NCI-H187 treated with DMSO at 0.1 percent for 48 hours (cell line): ENCODE measurements at places on chromosomes 7 and 10.

GRCh38 chr10:100529475-100530298, at the start of gene NDUFB8:
Gene NDUFB8, minus strand, starts transcription at chr10:100529871. Its CDS starts 20 bp downstream, at chr10:100529851.
- peak; percentile 30 for DNase-seq

DNA sequence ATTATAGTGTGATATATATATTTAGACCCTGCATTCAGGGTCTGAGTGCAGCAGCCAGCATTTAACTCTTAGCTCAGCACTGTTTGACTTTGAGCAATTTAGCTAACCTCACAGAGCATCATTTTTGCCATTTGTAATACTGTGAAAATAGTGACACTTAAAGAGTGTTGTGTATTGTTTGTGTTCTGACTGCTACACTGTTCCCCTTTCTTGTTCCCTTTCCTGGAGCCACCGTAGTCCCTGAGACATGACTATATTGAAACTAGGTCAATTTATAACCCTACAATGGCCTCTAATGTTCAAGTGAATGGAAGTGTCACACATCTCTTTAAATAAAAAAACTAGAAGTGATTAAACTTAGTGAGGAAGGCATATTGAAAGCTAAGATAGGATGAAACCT, 20.3 kb upstream of the CD36 start:
- no peak for DNase-seq

- DNase-seq, result no peak
These were observed 13.9 kb downstream of the HNRNPA2B1 start for GRCh38 chr7:26186364-26187311.

GRCh38 chr10:24503461-24504320, 220.0 kb downstream of the ARHGAP21 start:
- peak; percentile 1 for DNase-seq

DNA sequence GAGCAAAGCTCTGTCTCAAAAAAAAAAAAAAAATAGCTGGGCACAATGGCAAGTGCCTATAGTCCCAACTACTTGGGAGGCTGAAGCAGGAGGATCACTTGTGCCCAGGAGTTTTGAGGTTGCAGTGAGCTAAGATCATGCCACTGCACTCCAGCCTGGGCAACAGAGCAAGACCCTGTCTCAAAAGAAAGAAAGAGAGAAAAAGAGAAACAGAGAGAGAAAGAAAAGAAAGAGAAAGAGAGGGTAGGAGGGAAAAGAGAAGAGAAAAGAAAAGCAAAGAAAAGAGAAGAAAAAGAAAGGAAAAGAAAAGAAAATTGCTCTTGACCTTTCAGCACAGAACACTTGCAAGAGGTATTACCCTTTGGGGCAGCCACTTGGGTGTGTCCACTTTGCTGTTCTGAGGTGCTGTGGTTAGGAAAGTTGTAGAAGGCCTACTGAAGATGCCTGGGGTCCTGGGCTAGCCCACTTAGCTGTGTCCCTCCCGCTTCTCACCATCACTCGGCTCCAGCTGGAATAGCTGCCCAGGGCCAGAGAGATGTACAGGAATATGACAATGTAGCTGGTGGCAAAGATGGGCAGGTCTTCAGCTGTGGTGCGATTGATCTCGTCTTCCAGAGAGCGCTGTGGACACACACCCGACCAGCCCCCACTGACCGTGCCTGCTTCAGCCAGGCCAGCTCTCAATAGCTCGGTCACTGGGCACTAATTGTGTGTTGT, 5.6 kb downstream of the NPC1L1 start:
- no peak for DNase-seq

- no peak for DNase-seq
These were observed 4.9 kb upstream of the ADIRF start for GRCh38 chr10:86963341-86963919.

DNA sequence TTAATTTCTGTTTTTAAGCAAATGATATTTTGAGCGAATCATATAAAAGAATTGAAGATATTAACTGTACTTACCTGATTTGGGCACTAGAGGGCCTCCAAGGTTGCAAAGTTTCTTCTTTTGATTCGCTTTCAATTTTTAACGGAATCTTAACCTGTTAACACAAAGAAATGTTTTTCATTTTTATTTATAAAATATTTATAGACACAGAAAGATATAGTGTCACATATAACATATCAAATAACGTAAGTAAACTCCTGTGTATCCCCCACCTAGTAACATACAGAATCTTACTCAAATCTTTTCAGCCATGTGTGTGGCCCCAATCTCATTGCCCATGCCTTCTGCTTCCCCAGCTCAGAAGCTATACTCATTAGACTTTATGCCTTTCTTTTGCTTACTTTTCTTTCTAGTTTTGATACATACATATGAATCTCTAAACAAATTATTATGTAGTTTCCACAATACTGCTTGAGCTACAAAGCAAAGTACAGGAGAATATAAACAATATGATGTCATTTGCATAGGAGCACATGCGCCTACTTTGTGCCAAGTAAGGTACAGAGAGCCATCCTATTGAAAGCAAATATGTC, 49.5 kb upstream of the ZPBP start:
- no peak for DNase-seq

DNA sequence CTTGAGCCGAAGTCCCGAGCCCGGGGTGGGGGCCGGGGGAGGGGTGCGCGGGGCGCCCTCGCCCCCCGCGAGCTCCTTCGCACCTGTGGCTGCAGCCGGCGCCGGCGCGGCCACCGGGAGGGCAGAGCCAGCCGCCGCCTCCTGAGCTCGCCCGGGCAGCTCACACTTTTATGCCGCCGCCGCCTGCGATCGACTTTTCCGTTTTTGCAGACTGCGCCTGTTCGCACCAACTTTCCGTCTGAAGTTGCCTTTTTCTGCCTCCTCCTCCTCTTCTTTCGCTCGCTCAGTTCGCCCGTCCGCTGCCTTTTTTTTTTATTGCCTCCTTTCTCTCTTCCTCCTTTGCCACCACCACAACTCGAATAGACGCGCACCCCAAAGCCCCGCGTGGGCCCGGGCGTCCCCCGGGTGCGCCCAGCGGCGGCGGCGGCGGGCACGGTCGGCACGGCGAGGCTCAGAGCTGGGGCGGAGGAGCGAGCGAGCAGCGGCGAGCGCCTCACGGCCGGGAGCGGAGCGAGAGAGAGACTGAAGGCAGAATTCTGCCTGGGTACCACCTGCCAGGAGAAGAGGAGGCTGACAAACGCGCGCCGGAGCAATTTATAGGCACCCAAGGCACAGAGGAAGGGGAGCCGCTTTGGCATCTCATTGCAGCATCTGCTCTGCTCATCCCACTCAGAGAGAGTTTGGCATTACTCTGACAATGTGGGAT, at the start of gene C1QL3:
Gene C1QL3, minus strand, starts transcription at position 569 of the 706 bp plus-strand sequence. CDS start 814 bp downstream, outside the sequence.
- no peak for DNase-seq

- DNase-seq, result no peak
These were observed 24.3 kb downstream of the UBN2 start for GRCh38 chr7:139255290-139255689.
